ENCODE measurements at places on chromosomes 11 and 22.

GRCh38 chr22:20404881-20405280 is 10.9 kb downstream of the ZNF74 start:
- DNase-seq: no peak

- DNase-seq: no peak
These were observed 9.8 kb downstream of the SCN2B start for GRCh38 chr11:118166641-118167040.

DNA sequence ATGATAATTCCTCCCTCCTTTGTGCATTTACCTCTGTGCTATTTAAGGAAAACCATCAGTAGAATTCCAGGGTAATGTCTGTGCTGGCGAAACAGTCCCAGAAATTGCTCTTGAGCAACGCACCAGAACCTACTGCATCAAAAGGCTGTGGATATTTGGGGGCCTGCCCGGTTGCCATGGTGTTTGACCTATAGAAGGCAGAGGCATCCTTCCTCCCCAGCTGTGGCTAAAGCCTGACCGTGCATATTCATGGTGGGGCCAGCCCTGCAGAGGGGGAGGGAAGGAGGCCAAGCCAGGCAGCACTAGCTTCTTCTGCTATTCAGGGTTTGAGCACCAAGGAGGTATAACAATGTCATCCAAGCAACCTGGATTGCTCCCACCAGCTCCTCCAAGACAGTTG is 215.0 kb upstream of the E2F8 start:
- no peak for DNase-seq

DNA sequence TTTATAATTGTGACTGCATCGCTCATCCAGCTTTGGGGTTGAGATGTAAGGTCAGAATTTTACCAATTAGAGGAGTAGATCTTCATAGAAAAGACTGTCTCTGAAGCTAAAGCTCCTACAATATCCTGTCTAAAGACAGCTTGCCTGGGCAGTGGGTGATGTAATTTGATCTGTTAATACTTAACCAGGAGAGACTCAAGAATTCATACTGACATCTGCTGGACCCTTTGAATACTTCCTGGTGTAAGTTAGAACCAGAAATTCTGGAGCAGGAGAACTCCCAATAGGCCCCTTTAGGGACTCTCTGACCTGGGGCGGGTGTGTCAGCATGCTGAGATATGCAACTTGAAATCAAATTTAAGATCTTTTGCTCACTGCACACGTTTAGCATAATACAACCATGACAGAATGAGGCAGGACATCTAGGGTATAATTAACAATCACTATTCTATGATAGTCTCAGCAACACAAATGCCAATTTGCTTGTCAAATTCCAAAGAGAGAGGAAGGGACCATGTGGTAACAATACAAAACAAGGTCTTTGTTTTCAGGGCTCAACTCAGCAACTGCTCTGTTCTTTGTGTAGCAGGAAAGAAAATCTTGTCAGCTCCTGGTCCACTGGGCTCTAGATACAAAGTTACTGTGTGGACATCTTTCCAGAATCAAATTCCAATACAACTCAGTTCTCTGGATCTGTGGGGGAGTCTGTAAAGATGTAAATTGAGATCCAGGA is 143.9 kb downstream of the INSC start:
- no peak for DNase-seq

DNA sequence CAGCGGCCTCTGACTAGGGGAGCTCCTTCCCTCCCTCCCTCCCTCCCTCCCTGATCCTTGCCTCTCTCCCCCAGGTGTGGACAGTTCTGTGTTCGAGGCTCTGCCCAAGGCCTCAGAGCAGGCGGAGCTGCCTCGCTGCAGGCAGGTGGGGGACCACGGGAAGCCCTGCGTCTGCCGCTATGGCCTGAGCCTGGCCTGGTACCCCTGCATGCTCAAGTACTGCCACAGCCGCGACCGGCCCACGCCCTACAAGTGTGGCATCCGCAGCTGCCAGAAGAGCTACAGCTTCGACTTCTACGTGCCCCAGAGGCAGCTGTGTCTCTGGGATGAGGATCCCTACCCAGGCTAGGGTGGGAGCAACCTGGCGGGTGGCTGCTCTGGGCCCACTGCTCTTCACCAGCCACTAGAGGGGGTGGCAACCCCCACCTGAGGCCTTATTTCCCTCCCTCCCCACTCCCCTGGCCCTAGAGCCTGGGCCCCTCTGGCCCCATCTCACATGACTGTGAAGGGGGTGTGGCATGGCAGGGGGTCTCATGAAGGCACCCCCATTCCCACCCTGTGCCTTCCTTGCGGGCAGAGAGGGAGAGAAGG is 11.1 kb upstream of the POU2F3 start:
- no peak for DNase-seq

DNA sequence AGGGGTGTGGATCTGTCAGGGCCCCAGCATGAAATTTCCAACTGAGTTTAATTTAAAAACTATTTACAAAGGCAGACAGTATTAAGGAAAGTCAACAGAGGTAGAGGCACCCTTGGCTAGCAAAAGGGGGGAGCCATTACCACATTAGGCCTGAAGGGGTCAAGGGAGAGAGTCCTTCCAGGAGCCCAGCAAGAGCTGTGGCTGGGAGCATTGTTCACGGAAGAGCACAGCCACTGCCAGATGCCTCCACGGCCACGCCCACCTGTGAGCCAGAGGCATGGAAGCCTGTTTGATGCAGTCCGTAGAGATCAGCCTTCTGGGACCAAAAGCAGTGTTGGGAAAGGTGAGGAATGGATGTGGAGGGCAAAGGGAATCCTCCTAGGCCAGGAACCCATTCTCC is 102.6 kb downstream of the GALNT18 start:
- no peak for DNase-seq

DNA sequence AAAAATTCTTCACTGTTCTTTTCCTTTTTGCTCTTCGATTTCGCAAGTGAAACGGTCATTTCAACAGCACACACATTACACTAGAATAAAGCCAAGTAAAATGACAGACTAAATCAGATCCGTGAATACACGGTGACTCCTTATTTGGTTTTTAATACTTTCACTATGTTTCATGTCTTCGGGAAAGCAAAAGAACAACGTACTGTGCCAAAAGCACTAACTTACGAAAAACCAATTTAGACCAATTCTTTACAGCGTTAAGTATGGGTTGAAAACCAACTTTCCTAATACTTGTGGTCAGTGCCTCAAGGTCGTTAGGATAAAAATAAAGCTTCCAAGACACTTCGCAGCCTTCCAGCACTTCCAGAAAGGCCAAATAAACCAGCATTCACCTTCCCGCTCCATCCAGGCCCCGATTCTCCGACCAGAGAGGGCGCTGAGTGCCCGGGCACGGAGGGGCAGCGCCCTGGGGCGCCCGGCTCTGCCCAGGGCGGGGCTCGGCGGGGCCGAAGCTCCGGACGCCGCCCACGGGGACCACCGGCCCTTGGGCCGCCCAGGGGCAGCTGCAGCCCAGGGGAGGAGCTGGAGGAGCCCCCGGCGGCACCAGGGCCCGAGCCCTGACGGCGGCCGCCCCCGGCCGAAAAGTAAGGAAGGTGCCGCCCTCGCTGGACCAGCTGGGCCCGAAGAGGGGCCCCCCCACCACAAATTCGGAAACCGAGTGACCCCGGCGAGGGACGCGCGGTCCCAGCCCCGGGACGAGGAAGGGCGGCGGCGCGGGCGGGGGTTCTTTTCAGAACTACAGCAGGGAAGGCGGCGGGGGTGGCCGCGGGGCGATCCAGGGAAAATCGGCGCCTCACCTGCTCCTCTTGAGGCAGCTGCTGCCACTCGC is 499 bp downstream of the ATL3 start:
- DNase-seq: peak; percentile 40

- no peak for DNase-seq
These were observed 87.8 kb upstream of the CLNS1A start for GRCh38 chr11:77725433-77725832.

DNA sequence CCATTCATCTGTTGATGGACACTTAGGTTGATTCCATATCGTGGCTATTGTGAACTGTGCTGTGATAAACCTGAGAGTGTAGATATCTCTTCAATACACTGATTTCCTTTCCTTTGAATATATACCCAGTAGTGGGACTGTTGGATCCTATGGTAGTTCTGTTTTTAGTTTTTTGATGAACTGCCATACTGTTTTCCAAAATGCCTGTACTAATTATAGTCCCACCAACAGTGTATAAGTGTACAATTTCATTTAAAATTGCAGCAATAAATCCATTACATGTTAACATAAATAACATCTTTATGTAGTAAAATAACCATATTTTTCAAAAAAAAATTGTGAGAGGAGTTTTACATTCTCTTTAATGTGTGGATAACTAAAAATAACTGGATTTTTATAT is 65.0 kb upstream of the SYT9 start:
- no peak for DNase-seq

DNA sequence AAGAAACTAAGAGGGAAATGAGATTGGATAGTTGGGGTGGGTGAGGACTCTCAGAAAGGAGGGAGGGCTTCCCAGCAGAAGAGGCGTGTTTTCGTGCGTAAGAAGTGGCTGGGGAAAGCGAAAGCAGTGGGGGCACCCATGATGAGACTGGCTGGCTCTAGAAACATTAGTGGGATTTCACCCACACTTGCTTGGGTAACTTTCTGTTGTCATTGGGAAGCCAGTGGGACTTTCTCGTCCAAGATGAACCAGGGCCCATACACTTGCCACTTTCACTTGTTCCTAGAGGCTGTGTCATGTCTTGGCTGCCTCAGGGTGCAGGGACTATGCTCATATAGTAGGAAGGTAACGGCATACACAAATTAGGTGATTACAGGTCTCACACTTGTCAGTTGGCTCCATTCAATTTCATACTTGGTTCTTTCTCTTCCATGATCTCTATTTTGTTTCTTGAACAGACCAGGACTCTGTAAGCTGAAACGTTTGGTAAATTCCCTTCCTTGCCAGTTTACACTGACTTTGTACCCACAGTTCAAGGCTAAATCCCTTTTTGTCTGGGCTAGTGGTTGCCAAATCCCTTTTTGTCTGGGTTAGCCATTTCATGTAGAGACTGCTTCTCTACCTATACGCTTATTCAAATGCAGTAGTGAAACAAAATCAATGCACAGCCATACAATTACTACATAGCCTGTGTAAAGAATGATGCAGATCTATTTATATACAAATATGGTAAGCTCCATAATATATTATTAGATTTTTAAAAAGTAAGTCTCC is 42.0 kb upstream of the CXCR5 start:
- DNase-seq: peak; percentile 38

- no peak for DNase-seq
These were observed 62.7 kb downstream of the TECTA start for GRCh38 chr11:121163658-121164308.

- DNase-seq: peak; percentile 48
These were observed 101.0 kb downstream of the PTPRJ start for GRCh38 chr11:48081151-48082010.

GRCh38 chr22:41411021-41411851 is 29.5 kb downstream of the TEF start:
- DNase-seq: no peak

DNA sequence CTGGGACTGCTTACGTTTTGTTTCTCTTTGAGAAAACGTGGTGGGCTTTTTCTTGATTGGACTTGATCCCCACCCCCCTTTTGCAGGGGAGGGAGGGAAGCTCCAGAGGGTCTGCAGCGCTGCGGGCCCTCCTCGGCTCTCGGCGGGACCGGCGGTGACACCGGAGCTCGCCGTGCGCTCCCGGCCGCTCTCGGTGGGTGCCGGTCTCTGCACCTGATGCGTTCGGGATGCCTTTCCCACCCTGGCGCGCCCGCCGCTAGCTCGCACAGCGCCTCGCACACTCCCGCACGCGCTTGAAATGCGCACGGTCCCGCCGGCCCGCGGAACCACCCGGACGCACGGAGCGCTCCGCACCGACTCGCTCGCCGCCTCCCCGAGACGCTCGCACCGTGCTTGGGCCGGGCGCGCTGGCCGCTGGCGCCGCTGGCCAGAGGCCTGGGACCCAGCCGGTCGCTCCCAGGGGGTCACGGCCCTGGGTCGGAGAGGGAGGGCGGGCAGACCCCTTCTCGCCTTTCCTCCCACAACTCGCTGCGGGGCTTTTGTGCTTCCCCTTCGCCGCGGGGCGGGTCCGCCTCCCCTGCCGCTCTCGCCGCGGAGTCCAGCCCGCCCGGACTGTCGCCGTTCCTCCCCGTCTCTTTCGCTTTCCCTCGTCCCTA is 1.0 kb downstream of the ZBTB16 start:
- peak; percentile 50 for DNase-seq

DNA sequence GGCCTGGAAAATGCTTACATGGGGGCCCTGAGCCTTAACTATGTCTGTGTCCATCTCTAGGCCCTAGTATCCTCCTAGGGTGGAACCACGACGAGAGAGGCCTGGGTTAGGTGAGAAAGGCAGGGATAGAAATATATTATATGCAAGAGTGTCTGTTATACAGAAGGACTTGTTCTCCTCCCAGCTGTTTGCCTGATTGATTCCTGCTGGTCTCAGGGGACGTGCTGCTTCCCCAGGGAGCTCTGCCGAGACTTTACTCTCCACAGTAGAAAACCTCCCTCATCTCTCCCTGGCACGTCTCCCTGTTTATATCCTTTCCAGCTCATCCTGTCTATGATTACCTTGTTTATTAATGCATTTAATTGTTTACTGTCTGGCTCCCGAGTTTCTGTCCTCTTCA is 132.6 kb downstream of the MIAT start:
- DNase-seq: no peak

DNA sequence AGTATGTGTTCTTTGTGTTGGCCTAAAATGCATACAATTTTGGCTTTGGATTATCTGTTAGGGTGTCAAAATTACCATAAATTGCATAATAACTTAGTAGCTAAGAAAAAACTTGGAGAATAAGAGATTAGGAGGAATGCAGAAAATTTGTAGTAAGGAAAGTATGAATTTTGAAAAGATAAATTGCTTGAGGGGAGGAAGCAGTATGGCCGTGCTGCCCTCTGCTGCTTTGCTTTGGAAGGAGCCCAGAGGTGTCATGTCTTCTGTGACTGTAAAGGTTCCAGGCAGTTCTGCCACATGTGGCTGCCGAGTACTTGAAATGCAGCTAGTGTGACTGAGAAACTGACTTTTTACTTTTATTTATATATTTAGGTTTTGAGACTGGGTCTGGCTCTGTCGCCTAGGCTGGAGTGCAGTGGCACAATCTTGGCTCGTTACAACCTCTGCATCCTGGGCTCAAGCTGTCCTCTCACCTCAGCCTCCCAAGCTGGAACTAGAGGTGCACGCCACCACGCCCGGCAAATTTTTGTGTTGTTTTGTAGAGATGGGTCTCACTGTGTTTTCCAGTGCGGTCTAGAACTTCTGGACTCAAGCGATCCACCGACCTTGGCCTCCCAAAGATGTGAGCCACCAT is 1.8 kb downstream of the ADSL start:
- DNase-seq: peak; percentile 77

- no peak for DNase-seq
These were observed 56.6 kb upstream of the KIRREL3 start for GRCh38 chr11:127057126-127057525.

- DNase-seq: no peak
These were observed 394 bp downstream of the CHRM4 start for GRCh38 chr11:46391186-46391577.

Measured in CD4-positive, alpha-beta T cell treated with Interleukin-6 for 4 hours (primary cell).